Common myeloid progenitor, CD34-positive (primary cell): ENCODE measurements at places on chromosomes 2 and 18.

- H3K4me3 ChIP-seq, result no peak overlapping the region
- no peaks in the 10 kb centered on the region for H3K4me1 ChIP-seq
- peak; percentile 32 for DNase-seq
- no peaks in the 10 kb centered on the region for H3K27me3 ChIP-seq
- no peak overlapping the region for H3K27ac ChIP-seq
- no peaks in the 10 kb centered on the region for H3K36me3 ChIP-seq
Observed at GRCh38 chr2:108189316-108189715, 50.5 kb upstream of the SULT1C3 start.

DNA sequence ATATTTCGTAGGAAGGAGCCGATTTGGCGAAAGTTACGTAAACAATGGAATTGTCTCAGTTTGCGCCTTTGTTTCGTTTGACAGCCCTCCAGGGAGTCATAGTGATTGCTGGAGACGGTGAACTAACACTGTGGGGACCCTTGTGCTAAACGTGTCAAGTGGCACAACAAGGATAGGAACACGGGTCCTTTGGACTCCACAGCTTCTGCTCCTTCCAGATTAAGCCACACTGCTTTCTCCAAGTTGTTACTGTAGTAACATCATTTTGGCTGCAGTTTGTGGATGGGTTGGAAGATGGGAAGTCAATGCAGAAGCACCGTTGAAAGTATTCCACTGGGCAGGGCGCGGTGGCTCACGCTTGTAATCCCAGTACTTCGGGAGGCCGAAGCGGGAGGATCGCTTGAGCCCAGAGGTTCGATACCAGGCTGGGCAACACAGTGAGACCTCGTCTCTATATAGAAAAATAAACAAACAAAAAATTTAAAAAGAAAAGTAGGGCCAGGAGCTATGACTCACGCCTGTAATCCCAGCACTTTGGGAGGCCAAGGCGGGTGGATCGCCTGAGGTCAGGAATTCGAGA, 636 bp upstream of the IMMT start:
- peak overlapping the region; percentile 100 for H3K4me3 ChIP-seq
- peak overlapping the region; percentile 97 for H3K27ac ChIP-seq
- peaks cover 32% of the 10 kb centered on the region for H3K4me1 ChIP-seq

- no peak overlapping the region for H3K4me3 ChIP-seq
- no peak for DNase-seq
- no peaks in the 10 kb centered on the region for H3K36me3 ChIP-seq
- H3K27ac ChIP-seq, result no peak overlapping the region
- H3K27me3 ChIP-seq, result no peaks in the 10 kb centered on the region
- H3K4me1 ChIP-seq, result no peaks in the 10 kb centered on the region
Observed at GRCh38 chr2:13821255-13821880, 811.1 kb upstream of the LRATD1 start.

GRCh38 chr18:3304832-3305231, 42.9 kb downstream of the MYL12B start:
- H3K27me3 ChIP-seq, result no peaks in the 10 kb centered on the region
- no peaks in the 10 kb centered on the region for H3K4me1 ChIP-seq
- no peak for DNase-seq
- H3K36me3 ChIP-seq, result no peaks in the 10 kb centered on the region
- no peak overlapping the region for H3K27ac ChIP-seq

- H3K36me3 ChIP-seq, result no peaks in the 10 kb centered on the region
- no peak for DNase-seq
- H3K4me1 ChIP-seq, result no peaks in the 10 kb centered on the region
- no peak overlapping the region for H3K4me3 ChIP-seq
Observed at GRCh38 chr2:110909501-110909900, 177.1 kb downstream of the ACOXL start.

GRCh38 chr2:150478200-150478974, 9.1 kb downstream of the RND3 start:
- H3K36me3 ChIP-seq, result no peaks in the 10 kb centered on the region
- peaks cover 9% of the 10 kb centered on the region for H3K27me3 ChIP-seq
- DNase-seq, result no peak
- no peak overlapping the region for H3K4me3 ChIP-seq

- H3K4me3 ChIP-seq, result no peak overlapping the region
- H3K36me3 ChIP-seq, result no peaks in the 10 kb centered on the region
- DNase-seq, result peak; percentile 57
- H3K27me3 ChIP-seq, result no peaks in the 10 kb centered on the region
Observed at GRCh38 chr2:148642891-148643416, 1.6 kb upstream of the EPC2 start.

DNA sequence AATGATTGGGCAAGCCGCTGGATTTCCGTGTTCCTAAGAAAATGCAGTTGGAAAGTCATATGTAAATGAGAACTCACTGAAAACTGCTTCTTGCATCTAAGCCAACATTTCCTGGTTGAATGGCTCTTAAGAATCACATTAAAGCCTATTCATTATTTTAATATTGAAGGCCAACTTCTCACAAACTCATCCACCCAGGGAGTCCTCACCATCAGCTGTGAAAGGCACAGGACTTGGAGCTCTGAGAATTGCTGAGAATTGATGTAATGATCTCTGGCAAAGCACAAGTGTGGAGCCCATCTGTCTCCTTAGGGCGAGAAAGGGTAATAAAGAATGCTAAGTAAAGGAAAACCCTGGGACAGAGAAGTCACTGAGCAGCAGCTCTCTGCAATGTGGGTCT, 55.9 kb upstream of the APCDD1 start:
- H3K4me3 ChIP-seq, result no peak overlapping the region
- H3K27ac ChIP-seq, result no peak overlapping the region
- DNase-seq, result no peak
- no peaks in the 10 kb centered on the region for H3K36me3 ChIP-seq
- no peaks in the 10 kb centered on the region for H3K27me3 ChIP-seq

DNA sequence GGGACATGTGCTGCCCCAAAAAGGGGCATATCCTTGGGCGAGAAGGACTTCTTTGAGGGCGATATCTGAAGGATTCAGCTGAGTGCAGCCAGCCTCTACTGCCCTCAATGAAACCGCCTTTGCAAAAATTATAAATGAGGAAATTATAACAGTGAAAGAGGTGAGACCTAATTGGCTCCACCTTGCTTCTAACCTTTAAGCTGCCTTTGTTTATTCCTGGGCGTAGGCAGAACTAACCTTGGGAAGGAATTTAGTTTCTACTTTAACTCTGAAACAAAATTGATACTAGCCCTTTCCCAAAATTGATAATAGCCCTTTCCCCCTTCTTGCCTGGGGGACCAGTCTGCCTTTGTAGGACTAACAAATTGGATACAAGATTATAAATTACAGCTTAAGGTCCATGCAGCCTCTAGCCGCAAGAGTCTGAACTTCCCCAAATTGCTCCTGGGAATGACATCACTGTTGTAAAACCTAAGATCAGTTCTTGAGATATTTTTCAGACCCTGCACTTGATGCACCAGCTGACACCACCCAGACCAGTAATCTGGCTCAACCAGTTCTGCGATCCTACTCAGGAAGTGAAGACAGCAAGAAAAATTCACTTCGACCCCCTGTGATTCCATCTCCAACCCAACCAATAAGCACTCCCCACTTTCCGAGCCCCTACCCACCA, 36.0 kb upstream of the ASAP2 start:
- H3K27ac ChIP-seq, result peak overlapping the region; percentile 27
- no peak overlapping the region for H3K4me3 ChIP-seq
- H3K4me1 ChIP-seq, result no peaks in the 10 kb centered on the region
- peak; percentile 66 for DNase-seq
- H3K27me3 ChIP-seq, result no peaks in the 10 kb centered on the region

- H3K4me3 ChIP-seq, result no peak overlapping the region
- no peak for DNase-seq
- no peaks in the 10 kb centered on the region for H3K36me3 ChIP-seq
- peaks cover 2% of the 10 kb centered on the region for H3K4me1 ChIP-seq
- no peak overlapping the region for H3K27ac ChIP-seq
Observed at GRCh38 chr2:219030177-219030940, 11.0 kb downstream of the CFAP65 start.

DNA sequence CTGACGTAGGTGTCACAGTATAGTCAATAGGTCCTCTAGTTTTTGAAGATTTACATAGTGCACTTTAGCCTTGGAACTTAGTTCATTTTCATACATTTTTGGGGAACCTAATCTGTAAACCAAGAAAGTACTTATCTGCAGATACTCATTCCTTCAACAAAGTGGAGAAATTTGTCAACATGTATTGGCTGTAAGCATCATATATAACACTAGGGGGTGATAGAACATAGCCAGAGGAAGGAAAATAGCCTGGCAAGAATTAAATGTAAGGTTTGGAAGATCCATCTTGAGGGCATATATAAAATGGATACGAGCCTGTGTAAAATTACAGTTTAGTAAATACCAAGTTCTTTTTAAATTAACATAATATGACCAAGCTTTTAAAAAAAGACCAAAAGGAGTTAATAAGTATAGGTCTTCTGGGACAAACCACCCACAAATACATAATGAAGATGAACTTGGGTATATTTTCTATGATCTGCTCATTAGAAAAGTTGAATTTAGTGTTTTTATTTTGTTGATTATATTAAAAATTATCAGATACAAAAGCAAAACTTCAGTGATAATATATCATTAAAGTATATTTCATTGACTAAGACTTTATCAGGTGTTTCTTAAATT, 18.2 kb downstream of the RPL37A start:
- H3K27ac ChIP-seq, result no peak overlapping the region
- H3K27me3 ChIP-seq, result no peaks in the 10 kb centered on the region
- DNase-seq, result peak; percentile 44
- no peak overlapping the region for H3K4me3 ChIP-seq
- no peaks in the 10 kb centered on the region for H3K36me3 ChIP-seq

DNA sequence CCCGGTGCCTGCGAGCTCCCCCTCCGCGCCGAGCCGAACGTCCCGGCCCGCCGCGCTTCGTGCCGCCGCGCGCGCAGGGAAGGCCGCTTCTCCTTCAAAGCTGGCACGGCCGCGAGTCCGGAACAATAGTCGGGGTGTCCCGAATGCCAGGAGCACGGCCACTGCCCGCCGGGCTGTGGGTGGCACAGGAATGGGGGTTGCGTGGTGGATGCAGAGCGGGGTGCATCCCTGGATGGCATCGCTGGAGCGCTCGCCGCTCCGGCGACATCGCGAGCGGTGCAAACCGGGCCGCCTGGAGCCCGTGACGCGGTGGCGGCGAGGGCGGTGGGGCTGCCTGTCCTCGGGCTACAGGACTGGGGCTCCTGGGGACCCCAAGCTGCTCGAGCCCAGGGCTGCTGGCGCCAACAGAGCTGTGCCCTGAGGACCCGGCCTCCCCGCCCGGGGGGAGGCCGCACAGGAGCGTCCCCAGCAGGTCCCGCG, 1.1 kb upstream of the SATB2 start:
- H3K27ac ChIP-seq, result no peak overlapping the region
- DNase-seq, result peak; percentile 64
- H3K27me3 ChIP-seq, result peaks cover 87% of the 10 kb centered on the region
- peak overlapping the region; percentile 86 for H3K4me3 ChIP-seq

DNA sequence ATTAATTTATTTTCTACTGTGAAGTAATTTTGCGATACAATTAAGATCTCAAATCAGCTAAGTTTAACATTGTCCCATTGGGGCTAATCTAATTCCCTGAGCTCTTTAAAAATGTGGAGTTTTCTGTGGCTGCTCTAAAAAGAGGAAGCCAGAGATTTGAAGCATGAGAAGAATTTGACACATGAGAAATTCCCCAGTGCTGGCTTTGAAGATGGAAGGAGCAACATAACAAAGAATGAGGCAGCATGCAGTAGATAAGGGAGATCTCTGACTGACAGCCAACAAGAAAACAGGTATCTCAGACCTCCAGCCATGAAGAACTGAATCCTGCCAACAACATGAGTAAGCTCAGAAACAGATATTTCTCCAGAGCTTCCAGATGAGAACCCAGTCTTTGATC, 308.4 kb downstream of the ZNF804A start:
- no peak overlapping the region for H3K27ac ChIP-seq
- no peaks in the 10 kb centered on the region for H3K27me3 ChIP-seq
- H3K4me3 ChIP-seq, result no peak overlapping the region
- H3K4me1 ChIP-seq, result no peaks in the 10 kb centered on the region
- DNase-seq, result peak; percentile 35

DNA sequence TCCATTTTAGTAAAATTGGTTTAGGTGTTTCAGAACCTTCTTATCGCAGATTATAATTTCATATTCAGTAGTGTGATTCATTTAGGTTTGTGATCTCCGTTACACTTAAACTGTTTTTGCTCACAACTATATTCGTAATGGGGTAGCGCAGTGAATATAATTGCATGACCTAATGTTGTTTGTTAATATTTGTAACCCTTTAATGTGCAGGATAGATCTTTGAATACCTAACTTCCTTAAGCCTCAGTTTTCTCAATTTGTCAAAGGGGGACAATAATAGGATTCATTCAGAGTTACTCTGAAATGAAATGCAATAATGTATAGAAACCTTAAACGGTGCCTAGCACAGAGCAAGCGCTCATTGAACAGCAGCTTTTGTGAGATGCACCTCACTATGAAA, 558 bp upstream of the ZDBF2 start:
- H3K27ac ChIP-seq, result no peak overlapping the region
- no peaks in the 10 kb centered on the region for H3K36me3 ChIP-seq
- peaks cover 7% of the 10 kb centered on the region for H3K4me1 ChIP-seq
- no peak for DNase-seq

- no peak overlapping the region for H3K4me3 ChIP-seq
Observed at GRCh38 chr2:132429941-132430573, 13.5 kb downstream of the GPR39 start.

DNA sequence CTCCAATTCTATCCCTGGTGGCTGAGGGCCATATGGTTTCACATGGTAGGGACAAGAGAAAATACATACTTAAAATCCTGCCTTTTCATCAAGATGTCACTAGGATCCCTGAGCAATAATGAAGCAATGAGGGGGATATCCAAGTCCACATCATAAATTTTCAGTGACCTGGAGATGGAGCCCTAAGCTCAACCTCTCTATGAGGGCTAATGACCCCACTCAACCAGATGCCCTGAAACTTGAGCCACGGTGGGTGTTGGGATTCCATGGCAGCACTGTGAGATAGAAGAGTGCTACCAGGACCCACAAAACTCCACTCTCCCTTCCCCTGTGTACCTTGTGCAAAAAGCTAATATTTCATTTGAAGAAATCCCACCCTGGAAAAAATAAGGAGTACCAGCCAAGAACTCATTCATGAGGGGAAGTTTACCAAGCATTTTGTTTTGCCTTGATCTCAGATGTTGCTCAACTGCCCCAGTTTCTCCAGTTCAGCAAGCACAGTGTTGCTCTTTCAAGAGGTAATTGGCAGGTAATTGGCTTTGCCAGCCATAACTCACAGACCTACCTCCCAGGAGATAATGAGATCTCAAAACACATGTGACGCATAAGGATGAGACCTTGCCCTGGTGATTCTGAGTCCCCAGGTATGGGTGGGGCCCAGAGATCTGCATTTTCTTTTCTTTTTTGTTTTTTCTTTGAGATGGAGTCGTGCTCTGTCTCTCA, 51.0 kb upstream of the TTC39C start:
- H3K4me3 ChIP-seq, result no peak overlapping the region
- H3K4me1 ChIP-seq, result peaks cover 24% of the 10 kb centered on the region
- H3K27me3 ChIP-seq, result no peaks in the 10 kb centered on the region
- H3K36me3 ChIP-seq, result no peaks in the 10 kb centered on the region
- no peak for DNase-seq
